ENCODE measurements at places on chromosomes 5 and 9. TPM values are rescaled to one million over a fixed set of nuclear protein-coding genes. Genes with fewer than 3 reads are reported as not detected.

PLGRKT gene
- 6.9 TPM for total RNA-seq

BASP1 gene
- 2.4 TPM for total RNA-seq

SLC45A2 gene
- under 0.01 TPM for total RNA-seq

SPTAN1 gene
- 472 TPM for total RNA-seq

DOCK8 gene
- total RNA-seq: 4.4 TPM

UGT3A1 gene
- not detected for total RNA-seq

FCN2 gene
- not detected for total RNA-seq

GPR151 gene
- not detected for total RNA-seq

TMEM215 gene
- total RNA-seq: not detected

ARHGEF37 gene
- total RNA-seq: 20.6 TPM

LCN12 gene
- not detected for total RNA-seq

ANGPTL2 gene
- 7.7 TPM for total RNA-seq

MAN1B1 gene
- 56.8 TPM for total RNA-seq

TNFAIP8 gene
- total RNA-seq: 8.5 TPM

TRIM36 gene
- 0.26 TPM for total RNA-seq

DDX4 gene
- total RNA-seq: not detected

RASGEF1C gene
- not detected for total RNA-seq

NUDT12 gene
- total RNA-seq: 4.2 TPM

SKIC3 gene
- 78.1 TPM for total RNA-seq

PSIP1 gene
- 21.9 TPM for total RNA-seq

MARCOL gene
- not detected for total RNA-seq

All from dermis microvascular lymphatic vessel endothelial cell (primary cell).